Urothelium cell line (cell line): ENCODE measurements at places on chromosomes 2 and 18.

DNA sequence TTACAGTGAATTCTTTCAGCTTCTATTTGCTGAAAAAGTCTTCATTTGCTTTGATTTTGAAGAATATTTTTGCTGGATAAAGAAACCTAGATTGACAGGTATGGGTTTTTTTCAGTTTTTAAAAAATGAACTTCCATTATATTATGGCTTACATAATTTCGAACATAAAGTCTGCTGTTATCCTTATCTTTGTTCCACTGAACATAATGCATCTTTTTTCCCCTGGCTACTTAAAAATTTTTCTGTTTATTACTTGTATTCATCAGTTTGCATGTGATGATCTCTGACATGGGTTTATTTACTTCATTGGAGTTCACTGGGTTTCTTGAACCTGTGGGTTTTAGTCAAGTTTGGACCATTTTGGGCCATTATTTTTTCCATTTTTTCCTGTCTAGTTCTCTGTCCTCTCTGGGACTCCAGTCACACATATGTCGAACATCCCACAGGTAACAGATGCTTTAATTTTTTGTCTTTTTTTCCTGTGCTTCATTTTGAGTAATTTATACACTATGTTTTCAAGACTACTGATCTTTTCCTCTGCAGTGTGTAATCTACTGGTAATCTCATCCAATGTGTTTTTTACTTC, 33.1 kb downstream of the SEC11C start:
- no peak for DNase-seq

GRCh38 chr2:172106108-172106961, 3.6 kb upstream of the DLX2 start:
- DNase-seq = no peak

DNA sequence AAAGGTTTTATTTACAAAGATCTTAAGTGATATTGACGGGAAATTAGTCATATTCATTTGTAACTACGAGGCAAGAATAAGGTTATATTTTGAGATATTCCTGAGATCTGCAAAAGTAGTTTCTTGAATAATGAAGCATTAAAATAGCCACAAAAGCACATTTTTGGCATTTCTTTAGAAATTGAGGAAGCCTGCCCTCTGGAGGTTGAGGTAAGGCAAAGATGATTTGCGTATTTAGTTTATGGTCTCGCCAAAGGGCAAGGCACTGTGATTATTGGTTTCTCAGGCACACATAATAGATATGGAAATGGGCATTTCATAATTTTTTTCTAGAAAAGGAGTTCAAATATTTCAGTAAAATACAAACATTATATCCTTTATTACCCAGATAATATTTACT, 143.7 kb upstream of the RPRM start:
- peak; percentile 5 for DNase-seq

DNA sequence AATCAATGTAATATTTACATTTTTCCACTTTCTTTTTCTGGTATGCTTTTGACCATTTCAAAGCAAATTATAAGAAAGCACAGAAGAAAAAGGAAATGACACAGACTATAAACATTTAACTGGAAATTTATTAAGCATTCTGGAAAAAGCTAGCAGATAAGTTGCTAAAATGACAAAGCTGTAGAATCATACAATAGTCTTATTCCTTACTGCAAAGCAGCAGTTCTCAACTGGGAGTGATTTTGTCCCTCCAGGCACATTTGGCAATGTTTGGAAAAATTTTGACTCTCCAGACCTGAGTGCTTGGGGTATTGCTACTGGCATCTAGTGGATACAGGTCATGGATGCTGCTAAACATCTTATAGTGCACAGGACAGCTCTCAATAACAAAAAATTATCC, 75.1 kb downstream of the MBD5 start:
- DNase-seq = no peak

- no peak for DNase-seq
Measured at GRCh38 chr2:47297767-47298425, 105.1 kb upstream of the MSH2 start.

DNA sequence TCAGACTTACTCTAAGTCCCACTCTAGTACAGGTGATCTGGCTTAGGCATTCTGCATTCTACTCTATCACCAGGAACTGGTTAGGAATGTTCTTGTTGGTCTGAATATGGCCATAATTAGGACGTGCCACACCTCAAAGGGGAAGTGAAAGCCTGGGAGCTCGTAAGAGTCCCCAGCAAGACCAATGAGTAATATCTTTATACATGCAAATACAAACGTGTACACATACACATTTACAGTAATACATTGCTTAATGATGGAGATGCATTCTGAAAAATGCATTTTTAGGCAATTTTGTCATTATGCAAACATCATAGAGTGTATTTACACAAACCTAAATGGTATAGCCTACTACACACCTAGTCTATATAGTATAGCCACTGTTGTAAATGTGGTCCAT, 19.5 kb upstream of the ERCC3 start:
- DNase-seq = no peak

GRCh38 chr2:215705771-215706361, 270.0 kb upstream of the FN1 start:
- DNase-seq = no peak

- DNase-seq = no peak
Measured at GRCh38 chr2:221323513-221323912, 248.6 kb downstream of the EPHA4 start.

- peak; percentile 41 for DNase-seq
Measured at GRCh38 chr2:136247204-136247950, 129.4 kb upstream of the CXCR4 start.
